ENCODE measurements at places on chromosomes 6 and 20. TPM values are rescaled to one million over a fixed set of nuclear protein-coding genes. Genes with fewer than 3 reads are reported as not detected.

DNA sequence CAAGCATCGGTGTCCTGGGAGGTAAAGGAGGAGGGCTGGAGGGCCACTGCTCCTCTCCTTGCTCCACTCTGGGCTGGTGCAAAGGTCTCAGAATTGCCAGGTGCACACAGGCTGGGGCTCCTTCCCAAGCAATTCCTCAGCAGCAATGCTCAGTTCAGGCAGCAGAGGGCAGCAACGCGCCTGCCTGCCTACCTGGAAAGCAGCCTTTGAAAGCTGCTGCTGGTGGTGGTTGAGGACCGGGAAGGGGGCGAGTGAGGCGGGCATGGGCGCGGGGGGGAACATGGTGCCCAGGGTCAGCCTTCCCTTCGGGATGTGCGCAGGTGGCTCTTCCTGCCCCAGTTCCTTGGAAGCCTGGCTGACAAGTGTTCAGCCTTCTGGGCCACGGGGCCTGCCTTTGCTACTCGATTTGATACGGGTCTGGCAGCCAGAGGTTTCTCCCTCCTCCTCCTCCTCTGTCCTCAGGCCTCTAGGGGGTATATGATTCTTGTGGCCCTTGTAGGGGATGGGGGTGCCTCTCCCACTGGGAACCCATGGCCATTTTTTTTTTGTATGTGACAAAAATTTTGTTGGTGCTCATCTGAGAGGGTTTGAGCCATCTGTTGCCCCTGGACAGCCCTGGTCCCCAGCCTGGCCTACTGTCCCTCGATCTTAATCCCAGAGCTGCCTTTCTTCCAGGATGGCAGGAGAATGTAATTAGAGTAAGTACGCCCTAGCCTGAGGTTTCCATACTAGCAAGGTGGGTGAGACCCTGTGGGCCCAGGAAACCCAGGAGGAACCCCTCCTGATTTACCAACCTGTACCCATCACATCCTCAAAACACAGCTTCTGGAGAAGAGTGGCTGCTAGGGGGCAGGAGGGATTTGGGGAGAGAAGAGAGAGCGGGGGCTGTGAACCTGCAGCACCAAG, 20.1 kb downstream of the MRPS18A start:
- peak; percentile 64 for DNase-seq

DNA sequence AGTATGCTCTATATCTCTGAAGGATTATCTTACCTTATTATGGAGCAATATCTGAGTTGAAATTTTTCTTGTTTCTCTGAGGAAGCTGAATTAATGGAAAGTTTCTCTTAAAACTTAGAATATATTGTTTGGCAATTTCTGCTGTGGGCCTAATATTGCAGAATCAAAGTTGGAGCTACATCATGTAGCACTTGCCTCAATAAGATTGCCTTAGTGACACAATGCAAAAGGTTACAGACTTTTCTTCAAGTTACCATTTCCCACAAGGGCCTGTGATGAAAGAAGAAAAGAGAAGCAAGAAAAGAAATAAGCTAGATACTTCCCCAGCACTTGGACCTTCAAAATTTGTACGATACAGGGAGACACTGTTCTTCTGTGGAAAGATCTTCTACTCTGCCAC, 151.2 kb downstream of the SOBP start:
- no peak for DNase-seq

DNA sequence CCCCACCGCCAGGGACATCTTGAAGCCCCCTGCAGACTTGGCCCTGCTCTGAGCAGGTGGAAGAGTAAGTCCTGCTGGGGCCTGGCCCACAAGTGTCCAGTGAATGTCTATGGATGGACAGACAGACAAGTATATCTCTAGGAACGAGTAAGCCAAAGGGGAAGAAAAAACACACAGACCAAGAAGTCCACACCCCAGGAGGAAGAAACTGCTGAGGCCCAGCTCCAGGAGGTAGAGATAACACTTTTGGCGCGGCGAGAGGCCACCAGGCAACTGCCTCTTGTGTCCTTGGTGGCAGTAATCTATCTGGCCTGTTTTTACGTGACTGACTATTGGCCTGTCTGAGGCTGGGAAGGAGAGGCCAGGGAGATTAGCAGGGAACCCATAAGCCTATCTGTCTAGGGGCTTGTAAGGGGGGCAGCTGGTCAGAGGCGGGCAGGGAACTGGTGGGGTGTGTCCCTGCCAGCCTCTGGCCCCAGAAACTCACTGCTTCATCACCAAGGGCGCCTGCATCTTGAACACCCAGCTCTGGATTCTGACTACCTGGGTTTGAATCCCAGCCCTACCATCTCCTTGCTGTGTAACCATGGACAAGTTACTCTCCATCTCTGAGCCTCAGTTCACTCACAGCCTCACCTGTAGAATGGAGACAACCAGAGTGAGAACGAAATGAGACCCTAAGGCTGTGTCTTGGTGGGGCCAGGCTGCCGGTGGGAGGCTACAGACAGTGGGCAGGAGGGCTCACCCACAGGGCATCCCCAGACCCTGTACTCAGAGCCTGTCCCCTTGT, 31.3 kb downstream of the C20orf203 start:
- no peak for DNase-seq

DNA sequence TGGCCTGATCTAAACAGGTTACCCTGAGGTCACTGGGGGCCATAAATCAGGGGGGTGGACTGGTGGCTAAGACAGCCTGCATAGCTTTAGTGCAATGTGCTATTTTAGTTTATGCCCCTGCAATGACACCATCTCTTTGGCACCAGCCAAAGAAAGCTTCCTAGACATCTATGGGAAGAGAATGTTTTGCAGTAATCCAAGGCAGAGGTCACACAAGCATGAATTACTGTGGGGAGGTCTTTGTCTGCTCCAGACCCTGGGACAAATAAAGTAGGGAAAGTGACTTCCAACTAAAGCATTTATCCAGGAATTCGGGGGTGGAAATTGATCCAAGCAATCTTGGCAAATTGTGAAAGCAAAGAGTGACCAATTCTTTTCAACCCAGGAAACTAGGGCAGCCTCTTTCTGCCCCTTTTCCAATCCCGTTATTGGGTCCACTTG, 5.3 kb downstream of the RIPOR2 start:
- DNase-seq: no peak

The PACRG gene
- total RNA-seq: not detected

The BPI gene
- not detected for total RNA-seq

The ABHD16A gene
- 45.8 TPM for total RNA-seq

Measured in LHCN-M2 (cell line).